ENCODE measurements at places on chromosomes 2 and 18. TPM values are rescaled to one million over a fixed set of nuclear protein-coding genes. Genes with fewer than 3 reads are reported as not detected.
A peak's percentile ranks its signal among the peaks of the same experiment; 100 is the strongest.

DNA sequence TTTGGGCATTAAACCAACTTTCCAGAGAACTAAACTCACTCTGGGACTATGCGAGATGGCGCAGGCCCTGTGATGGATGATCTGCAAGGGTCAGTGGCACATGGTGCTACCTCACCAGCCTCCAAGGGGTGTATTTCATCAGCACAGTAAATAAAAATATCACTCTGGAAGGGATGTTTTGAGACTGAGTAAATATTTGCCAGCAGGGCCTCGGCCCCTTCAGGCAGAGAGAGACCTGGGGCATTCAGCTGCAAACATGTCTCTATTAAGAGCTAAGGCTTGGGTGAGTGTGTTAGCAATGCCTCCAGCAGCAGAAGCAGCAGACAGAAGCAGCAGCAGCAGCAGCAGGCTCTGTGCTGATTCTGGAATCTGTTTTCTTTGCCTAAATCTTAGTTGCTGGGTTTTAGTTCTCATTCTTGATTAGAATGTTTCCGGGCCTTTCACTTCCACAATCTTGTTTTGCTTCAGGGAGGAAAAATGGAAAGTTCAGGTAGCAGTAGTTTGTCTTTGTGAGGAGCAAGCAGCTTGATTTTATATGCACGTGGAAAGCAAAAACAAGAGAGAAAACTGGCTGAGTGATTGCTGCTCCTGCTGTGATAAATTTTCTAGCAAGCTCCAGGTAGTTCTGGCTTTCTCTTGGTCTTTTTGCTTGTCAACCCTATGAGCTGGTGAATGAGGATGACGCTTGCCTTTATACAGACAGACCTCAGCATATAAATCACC, 18.6 kb downstream of the ADCYAP1 start:
- DNase-seq = no peak

DNA sequence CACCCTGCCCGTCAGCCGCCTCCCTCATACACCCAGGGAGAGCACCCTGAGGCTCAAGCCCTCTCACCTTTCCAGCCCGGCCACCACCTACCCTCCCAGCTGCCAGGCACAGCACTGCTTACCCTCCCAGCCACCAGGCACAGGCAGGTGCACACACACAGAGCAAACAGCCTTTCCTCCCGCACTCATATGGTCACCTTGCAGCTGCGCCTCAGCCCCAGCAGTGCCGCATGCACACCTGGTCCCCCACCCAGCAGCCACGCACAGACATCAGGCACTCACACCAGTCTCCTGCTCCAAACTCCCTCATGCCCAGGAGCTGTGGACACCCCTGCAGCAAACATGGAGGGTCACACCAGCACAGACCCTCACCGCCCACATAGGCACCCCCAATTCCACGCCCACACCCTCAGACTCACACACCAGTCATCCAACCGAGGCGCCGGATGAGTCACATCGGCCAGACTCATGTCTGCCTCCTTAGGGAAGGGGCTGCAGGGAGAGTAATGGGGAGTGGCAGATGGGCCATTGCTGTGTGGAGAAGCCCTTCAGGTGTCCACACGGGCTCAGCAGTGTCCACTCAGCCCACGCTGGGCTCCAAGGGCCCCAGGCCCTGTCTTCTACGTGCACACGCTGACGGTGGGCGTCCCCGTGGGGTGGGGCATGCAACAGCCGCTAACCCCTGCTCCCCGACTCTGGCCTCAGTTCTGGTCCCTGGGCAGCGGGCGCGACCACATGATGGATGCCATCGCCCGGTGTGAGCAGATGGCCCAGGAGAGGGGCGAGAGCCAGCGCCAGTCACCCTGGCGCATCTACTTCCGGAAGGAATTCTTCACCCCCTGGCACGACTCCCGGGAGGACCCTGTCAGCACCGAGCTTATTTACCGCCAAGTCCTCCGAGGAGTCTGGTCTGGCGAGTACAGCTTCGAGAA, 22.3 kb upstream of the GPR17 start:
- peak; percentile 75 for DNase-seq

- no peak for DNase-seq
Observed at GRCh38 chr18:8770657-8771056, 65.3 kb downstream of the MTCL1 start.

- DNase-seq = no peak
Observed at GRCh38 chr2:147173798-147174197, 671.0 kb upstream of the ACVR2A start.

The MERTK gene
- 5.5 TPM for total RNA-seq

GRCh38 chr18:24766376-24766775, 305.9 kb downstream of the HRH4 start:
- DNase-seq = no peak

DNA sequence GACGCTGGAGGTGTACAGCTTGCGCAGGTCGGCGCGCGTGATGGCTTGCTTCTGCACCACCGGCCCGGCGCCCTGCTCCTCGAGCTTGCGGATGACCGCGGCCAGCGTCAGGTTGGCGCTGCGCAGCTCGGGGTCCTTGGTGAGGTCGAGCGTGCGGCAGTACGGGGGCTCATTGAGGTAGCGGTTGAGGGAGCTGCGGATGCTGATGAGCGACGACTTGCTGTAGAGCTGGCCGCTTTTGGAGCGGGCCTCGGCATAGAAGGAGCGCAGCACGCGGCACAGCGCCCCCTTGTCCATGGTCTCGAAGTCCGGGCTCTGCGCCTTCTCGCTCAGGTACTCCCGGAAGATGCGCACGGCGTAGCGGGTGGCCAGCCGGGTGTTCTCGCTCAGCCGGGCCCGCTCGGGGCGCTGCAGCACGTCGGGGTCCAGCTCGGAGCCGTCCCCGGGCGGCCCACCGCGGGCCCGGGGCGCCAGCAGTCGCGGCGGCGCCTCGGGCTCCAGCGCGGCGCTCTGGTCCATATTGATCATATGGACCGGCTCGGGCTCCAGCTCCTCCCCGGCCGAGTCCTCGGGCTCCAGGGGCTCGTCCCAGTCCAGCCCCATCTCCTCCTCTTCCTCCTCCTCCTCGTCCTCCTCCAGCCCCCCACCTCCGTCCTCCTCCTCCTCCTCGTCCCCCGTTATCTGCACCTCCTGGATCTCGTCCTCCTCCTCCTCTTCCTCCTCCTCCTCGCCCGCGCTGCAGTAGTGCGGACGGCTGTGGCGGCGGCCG, 523 bp downstream of the KCTD1 start:
- peak; percentile 70 for DNase-seq

DNA sequence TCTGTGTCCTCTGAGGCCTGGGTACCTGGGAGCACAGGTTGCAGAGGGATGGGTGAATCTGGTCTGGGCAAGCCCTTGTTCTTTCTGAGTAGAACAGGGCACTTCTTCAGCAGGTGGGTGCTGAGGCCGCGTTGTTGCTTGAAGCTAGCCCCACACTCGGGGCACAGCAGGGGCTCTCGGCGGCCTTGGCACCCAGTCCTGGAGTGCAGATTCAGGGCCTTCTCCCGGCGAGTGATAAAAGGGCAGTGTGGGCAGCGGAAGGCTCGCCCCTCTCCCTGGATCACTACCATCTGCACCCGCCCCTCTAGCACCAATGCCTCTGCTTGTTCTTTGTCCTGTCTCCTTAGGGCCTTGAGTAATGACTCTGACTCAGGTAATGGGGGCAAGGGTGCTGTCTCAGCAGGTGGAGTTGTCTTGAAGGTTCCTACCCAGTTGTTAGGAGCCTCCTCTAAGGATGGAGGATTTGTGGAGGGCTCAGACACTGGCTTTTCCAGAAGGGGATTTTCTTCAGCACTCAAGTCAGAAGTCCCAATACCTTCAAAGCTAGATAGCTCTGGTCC, 15.6 kb downstream of the ZNF142 start:
- DNase-seq = no peak

- DNase-seq = no peak
Observed at GRCh38 chr2:11389551-11390398, 45.3 kb upstream of the ROCK2 start.

DNA sequence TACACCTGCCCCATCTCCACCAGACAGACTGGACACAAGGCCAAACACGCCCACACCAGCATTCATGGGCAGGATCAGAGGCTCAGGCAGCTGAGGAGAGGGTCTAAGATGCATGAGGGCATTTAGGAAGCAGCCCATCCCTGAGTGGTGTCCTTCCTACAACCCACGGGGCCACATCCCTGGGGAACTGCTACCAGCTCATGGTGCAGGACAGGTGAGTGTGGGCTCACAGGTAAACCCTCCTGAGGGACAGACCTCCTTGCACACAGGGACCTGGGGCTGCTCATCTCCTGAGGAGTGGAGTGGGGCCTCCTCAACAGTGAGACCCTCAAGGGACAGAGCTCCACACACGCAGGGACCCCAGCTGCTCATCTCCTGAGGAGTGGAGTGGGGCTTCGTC, 14.6 kb downstream of the PARD6G start:
- DNase-seq = no peak

- no peak for DNase-seq
Observed at GRCh38 chr2:230011617-230012016, 57.1 kb downstream of the SLC16A14 start.

DNA sequence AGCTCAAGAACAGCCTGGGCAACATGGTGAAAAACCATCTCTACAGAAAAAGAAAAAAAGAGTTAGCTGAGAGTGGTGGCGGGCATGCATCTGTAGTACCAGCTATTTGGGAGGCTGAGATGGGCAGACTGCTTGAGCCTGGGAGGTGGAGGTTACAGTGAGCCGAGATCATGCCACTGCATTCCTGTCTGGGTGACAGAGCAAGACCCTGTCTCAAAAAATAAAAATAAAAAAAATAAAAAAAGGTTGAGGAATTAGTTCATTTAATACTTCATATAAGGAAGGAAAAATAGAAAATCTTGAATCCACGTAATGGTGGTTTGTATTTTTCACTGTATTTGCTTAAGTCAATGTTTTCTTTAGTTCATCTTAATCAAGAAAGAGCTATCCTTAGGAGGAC, 241.7 kb downstream of the TGIF1 start:
- DNase-seq = no peak

The CHRNG gene
- total RNA-seq = not detected

The TOGARAM2 gene
- total RNA-seq = 2.1 TPM

- no peak for DNase-seq
Observed at GRCh38 chr18:68440433-68440832, 274.5 kb downstream of the TMX3 start.

GRCh38 chr18:21991886-21992285, 177.5 kb upstream of the GATA6 start:
- no peak for DNase-seq

DNA sequence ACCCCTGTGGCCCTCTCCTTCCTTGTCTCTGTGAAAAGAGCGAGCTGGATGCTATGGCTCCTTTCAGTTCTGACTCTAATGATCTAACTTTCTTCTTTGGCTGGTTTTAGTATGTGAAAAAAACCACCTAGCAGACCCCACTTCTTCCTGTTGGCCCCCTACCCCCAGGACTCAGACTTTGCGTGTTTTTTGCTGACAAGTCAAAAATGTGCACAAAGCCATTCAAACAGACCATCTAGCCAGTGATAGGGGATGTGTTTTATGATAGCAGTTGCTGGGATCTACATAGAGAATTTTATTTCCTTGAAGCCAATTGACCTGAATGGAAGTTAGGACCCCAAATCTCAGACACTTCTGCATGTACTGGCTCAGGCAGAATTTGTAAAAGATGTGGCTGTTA, 49.1 kb downstream of the MFSD6 start:
- no peak for DNase-seq

GRCh38 chr2:241413929-241414580, 58.0 kb downstream of the FARP2 start:
- no peak for DNase-seq

The ITGA6 gene
- total RNA-seq = 89.6 TPM

DNA sequence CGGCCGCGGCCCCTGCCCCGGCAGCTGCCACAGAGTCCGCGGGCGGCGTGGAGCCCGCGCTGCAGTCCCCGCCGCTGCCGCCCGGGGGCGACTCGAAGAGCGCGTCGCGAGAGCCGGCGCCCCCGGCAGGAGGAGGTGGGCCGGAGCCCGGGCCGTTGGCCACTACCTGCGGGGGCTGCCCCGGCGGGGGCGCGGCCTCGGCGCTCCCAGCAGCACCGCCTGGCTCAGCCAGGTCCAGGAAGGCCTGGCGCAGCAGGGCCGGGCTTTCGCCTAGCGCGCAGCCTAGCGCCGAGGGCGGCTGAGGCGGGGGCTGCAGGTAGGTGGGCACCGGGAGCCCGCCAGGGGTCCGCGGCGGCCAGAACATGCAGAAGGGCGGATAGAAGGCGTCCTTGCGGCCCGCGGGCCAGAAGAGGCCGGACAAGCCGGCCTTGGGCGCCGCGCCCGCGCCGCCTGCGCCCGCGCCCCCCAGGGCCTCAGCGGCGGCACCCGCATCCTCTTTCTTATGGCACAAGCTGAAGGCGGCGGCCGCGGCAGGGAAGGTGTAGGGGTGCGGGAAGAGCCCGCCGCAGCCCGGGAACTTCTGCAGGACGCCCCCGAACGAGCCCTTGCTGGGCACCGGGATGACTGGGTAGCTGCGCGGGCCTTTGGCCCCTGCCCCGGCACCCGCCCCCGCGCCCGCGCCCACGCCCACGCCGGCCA, 3.9 kb downstream of the SKOR2 start:
- DNase-seq = no peak

The PLEK gene
- 1.7 TPM for total RNA-seq

GRCh38 chr2:167965907-167966761, 281.3 kb downstream of the STK39 start:
- DNase-seq = no peak

The TPO gene
- total RNA-seq = 1.3 TPM

The CNGA3 gene
- not detected for total RNA-seq

Data from suprapubic skin (tissue), 4 donors.